Parietal lobe (tissue), 2 donors: ENCODE measurements at places on chromosomes 11 and 22. TPM values are rescaled to one million over a fixed set of nuclear protein-coding genes. Genes with fewer than 3 reads are reported as not detected.

The TNNT3 gene
- total RNA-seq = not detected

The PTH gene
- total RNA-seq = not detected

The NCF4 gene
- total RNA-seq = not detected

The PRSS23 gene
- total RNA-seq = 10.3 TPM
